NCI-H510A (cell line): ENCODE measurements at places on chromosomes 2 and 18.

DNA sequence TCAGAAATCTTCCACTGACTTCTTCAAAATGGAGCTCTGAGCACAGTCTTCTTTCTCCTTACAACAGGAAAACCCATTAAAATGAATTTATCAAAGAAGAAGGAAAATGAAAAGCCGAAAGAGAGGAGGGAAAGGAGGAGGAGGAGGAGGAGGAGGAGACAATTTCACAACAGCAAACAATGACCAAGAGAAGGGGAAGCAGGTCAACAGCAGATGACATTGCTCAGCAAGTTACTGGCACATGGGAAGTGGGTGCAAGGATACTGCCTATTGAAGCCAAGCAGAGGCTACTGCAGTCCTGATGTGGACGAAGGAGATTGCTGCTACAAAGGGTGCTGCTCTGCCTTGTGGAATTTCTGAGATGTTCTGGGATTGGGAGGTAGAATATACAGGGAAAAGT lies 268.2 kb upstream of the FBXO11 start:
- DNase-seq = no peak

DNA sequence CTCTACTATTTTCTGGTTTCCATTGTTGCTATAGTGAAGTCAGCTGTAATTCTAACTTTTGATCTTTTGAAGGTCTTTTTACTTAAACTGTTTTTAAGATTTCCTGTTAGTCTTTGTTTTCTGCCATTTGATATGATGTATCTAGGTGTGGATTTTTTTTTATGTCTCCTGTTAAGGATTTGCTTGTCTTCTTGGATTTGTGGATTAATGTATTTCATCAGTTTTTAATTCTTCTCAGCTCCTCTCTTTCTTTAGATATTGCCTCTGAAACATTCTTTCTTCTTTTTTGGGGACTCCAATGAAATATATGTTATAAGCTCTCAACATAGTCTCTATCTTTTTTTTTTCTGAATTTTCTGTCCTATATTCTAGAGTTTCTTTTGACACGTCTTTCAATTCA lies 24.8 kb upstream of the THUMPD2 start:
- DNase-seq = no peak

DNA sequence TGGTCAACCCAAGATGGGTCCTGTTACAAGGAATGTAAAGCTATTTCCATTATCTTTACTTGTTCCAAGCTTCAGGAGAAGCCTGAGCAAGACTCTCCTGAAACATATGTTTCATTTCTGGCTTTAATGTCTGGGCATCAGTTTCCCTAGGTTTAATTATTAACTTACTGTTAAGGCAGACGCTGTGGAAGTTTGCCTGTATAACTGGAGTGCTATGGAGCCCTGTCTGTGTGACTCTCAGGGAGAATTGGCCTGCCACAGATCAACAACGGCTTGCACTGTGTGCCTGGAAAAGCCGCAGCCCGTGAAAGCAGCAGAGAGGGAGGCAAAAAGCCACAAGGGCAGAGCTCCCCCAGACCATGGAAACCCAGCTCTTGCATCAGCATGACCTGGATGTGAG lies 22.1 kb upstream of the LONRF2 start:
- no peak for DNase-seq

GRCh38 chr2:98142106-98142791 lies 55.3 kb downstream of the VWA3B start:
- no peak for DNase-seq

DNA sequence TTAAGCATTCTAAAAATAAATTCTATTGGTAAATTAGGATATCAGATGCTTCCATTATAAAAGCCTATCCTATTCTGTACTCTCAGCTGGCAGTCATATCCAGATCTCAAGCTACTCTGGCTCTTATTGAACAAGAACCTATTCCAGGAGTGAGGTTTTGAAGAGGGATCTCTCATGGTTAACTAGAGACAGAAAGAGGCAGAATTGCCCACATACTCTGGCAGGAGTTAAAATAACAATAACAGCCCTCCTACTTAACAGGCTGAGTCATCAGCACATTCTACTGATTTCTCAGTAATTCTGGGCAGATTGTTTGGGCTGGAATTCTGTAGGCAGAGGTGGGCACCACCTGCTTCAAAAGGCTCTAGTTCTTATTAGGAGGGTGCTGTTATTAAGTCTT lies 142.0 kb upstream of the UNC80 start:
- no peak for DNase-seq

GRCh38 chr2:68465081-68465916 lies 1.8 kb downstream of the FBXO48 start:
- no peak for DNase-seq

DNA sequence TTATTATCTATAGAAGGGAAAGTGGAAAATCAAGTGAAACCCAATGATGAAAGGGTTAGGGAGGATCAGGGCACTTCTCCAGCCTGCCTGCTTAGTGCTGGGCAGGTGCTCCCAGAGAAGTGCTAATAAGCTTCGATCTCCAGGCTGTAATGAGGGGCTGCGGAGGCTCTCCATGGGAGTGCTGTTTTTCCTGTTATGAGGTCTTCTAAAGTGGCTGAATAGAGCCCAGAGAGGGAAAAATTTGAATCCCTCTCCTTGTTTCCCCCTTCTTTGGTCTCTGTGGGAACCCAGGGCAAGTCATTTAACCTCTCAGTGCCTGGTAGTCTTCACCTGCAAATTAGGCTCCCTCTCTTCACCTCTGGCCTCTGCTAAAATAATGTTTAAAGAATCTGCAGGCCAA lies 351.7 kb upstream of the DCC start:
- no peak for DNase-seq

- DNase-seq = no peak
Measured at GRCh38 chr2:207224791-207225482, 59.2 kb upstream of the KLF7 start.

- no peak for DNase-seq
Measured at GRCh38 chr2:176388861-176389260, 119.6 kb downstream of the MTX2 start.

GRCh38 chr2:70785137-70785911 lies 5.1 kb downstream of the FIGLA start:
- no peak for DNase-seq

- no peak for DNase-seq
Measured at GRCh38 chr18:45642238-45642637, 27.0 kb downstream of the SLC14A2 start.

DNA sequence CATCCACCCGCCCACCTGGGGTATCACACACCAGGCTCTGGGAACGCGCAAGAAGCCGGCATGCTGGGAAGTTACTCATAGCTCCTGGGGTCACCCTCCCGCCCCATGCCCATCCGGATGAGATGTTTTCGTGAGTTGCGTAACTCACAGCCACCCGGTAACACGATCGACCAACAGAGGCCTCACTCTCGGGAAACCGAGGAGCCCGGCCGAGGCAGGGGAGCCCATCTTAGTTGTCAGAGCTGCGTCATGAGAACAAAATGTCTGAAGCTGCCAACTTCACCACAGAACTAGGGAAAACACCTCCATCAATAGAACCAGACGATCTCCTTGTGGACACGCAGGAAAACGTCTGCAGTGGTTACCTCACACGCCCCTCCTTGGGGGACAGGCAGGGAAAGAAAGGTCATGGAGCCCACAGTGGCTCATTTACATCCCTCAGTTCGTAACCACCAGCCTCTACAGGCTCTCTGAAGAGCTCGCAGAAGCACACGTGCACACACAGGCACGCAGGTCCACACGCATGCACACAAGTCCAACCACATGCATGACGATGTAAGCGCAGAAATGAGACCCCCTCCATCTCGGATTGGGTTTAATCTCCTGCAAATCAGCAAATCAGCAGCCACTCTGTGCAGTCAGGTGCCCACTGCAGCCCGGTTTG lies 26.2 kb downstream of the ADI1 start:
- no peak for DNase-seq

DNA sequence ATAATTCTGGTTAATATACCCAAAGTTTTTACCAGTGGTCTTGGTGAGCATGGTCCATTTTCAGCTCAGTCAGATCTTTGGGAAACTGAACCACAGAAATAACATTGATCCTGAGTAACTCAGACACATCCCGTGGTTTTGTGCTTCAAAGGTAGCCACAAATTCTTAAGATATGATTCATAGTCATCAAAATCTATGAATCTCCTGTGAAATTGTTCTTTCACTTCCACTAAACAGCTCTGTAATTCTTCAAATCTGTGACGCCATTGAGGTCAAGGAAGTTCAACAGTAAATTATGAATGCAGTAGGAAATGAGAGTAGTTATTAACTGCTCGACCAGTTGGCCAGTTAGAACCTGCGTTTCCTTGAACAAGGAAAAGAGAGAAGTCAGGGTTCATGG lies 147.3 kb downstream of the IRS1 start:
- DNase-seq = no peak

GRCh38 chr2:189291460-189291859 lies 111.9 kb upstream of the COL5A2 start:
- no peak for DNase-seq

GRCh38 chr2:70767079-70767698 lies 811 bp downstream of the ADD2 start:
- peak; percentile 27 for DNase-seq

- DNase-seq = no peak
Measured at GRCh38 chr2:38560092-38560491, 42.6 kb downstream of the HNRNPLL start.

DNA sequence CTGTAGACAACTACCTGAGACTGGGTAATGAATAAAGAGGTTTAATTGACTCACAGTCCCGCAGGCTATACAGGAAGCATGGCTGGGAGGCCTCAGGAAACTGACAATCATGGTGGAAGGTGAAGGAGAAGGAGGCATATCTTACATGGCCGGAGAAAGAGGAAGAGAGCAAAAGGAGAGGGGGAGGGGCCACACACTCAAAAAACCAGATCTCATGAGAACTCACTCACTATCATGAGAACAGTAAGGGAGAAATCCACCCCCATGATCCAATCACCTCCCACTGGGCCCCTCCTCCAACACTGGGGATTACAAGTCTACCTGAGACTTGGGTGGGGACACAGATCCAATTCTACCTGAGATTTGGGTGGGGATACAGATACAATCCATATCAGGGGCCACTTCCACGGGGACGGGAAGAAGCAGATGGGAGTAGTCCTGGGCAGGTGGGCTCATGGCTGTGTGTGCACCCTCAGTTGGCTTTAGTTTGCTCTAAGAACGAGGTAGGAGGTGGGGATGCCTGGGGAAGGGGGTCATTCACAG lies 9.9 kb downstream of the MAB21L4 start:
- DNase-seq = no peak

DNA sequence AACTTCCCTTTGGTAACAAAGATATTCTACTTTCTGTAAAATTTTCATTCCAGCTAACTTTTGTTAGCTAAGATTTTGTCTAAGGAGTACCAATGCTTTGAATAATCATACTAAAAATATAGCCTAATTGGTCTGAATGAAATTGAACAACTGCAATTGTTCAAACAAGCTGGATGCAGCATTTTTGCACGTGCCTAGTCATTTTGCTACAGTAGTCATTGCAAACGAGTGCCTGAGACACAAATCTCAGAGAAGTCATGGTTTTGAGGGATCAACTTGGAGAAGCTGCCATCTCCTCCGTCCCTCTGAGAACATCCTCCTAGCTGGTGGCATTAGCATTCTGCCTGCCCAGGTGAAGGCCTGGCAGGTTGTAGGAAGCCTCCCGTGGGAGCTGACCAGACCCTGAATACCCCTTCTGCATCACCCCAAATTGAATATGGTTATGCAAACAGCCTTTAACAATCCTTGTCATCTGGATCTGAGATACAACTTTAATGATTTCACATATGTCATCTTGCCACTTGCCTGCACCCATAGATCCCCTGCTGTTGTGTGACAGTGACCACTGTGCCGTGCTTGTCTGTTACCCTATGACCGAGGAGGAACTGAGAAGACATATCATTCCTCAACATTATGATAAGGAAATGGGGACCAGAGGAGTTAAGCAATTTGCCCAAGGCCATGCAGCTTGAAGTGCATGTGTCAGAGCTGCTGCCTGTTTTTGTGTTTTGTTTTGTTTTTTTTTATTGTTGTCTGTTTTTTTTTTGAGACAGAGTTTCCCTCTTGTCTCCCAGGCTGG lies 29.1 kb upstream of the MGAT4A start:
- DNase-seq = no peak

DNA sequence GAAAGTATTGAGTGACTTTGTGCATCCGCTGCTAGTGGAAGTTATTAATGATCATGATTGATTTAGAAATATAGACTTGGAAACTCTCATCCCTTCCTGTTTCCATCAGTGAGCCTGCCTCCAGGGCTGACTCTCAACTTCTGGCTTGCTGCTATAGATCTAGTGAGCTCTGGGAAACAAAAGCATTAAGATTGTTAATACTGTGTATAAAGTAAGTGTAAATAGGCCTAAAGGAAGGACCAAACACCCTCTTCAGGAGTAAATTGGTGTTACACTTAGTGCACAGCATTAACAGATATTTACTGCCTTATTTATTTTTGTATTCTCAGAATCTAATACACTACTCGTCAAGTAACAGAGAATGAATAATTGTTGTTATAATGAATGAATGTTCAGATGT lies 285.6 kb downstream of the THSD7B start:
- no peak for DNase-seq

GRCh38 chr2:1648241-1649102 lies 95.8 kb downstream of the PXDN start:
- DNase-seq = no peak

GRCh38 chr2:42824454-42824807 lies 32.0 kb upstream of the HAAO start:
- no peak for DNase-seq

DNA sequence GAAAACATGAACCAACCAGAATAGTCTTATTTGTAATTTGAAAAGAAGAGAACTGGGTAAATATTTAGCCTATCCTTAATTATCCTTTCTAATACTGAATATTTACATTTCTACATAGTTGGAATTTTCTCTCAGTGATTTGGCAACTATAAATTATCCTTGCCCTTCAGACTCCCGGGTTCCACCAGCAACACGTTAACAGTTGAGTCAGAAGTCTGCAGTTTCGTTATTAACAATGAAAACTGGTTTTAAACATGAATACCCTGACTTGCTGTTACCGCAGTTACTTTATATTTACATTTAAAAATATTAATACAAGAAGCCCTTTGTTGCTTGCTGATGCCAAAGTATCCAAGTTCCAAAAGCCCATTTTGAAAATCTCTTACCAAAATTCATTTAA lies 673.0 kb downstream of the ARHGAP15 start:
- no peak for DNase-seq

DNA sequence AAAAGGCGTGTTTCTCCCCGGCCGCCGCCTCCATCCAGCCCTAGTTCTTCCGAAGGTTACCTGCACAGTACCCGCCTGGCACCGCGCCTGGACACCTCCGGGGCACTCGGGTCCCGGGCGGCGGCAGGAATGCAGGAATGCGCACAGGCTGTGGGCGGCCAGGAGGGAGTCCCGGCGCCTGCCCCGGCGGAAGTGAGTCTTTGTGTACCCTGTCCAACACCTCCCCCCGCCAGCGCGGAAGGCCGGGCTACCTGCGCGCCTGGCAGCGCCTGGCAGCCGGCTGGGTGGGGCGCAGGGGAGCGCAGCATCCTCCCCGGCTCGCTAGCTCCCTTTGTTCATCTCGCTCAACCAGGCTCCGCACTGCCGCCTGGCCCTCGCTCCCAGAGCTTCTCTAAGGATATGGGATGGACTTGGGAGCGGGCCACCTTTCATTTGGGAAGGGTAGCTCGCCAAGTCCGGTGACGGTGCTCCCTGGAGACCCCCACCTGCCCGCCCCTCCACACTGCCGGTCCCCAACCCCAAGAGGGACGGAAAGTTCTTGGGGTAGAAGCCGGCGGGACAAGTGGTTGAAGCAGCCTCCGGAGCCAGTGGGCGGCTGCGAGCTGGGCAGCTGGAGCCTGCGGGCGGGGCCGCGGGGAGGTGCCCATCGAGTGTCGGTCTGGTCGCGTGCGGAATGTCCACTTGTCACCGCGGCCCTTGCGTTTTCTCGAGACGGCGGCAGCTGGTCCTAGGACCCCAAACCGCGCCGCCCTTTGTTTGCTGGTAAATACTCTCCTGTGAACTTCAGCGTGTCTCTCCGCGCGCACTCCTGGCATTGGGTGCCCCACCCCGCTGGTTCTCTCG lies 1.2 kb upstream of the ST6GAL2 start:
- DNase-seq = peak; percentile 86
